Activated T-cell treated with anti-CD3 and anti-CD28 coated beads, Interleukin-2, amount 50 U/mL, for 4 hours (primary cell): ENCODE measurements at places on chromosomes 5 and 9. TPM values are rescaled to one million over a fixed set of nuclear protein-coding genes. Genes with fewer than 3 reads are reported as not detected.

The CBY3 gene
- 0.51 TPM for total RNA-seq

DNA sequence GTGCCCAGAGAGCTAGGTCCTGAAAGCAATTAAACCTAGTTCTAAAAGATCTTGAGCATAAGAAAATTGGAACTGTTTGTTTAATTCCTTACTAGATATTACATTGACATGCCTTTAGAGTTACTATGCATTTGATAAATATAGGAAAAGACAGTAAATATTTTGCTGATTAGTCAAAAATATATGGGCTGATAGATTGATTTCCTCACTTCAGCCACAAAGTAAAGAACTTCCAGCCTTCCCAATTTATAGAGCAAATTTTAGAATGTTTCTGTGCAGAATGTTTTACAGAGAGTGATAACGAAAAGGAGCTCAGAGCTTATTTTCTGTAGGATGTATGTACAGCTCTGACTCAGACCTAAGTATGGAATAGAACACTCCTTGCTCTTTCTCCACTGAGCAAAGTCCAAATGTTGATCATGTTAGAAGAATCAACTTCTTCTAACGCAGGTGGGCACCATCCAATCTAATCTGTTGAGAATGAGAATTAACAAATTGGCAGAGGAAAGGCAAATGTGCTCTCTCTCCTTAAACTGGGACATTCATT, 72.9 kb upstream of the PAM start:
- no peak for DNase-seq

- DNase-seq: no peak
These were observed 17.9 kb upstream of the LHX6 start for GRCh38 chr9:122246666-122247065.

GRCh38 chr9:133321411-133321935, 14.5 kb downstream of the SURF6 start:
- DNase-seq: no peak

DNA sequence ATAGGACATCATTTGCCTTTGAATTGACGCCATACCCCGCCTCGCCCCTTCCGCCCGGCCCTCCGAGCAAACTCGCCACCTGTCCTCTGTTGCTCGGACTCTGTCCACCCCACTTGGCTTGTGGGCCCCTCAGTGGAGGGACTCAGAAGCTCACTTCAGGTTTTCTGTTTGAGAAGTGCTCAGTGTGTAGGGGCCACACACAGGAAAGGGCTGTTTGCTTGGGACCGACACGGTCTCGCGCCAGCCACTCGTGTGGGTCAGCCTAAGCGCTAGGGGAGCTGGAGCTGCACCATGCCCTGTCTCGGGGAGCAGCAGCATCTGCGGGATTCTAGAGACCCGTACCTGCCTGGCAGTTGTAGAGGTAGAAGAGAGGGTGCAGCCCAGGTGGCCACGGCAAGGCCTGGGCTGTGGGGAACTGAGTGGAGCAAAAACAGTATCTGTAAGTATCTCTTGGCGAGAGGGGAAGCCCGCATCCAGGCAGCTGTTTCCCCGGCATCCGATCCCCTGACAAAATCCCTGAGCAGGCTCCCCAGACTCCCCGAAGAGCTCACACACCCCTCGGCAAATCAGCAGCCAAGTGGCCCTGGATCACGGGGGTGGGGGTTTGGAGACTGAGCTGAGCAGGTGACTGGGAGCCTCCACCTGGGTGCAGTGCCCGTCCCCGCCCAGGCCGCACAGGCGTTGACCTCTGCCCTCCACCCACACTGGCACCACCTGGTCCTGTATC, 52.2 kb downstream of the COL5A1 start:
- DNase-seq: no peak
